Stimulated activated CD4-positive, alpha-beta T cell treated with anti-CD3 and anti-CD28 coated beads, Interleukin-2, amount 100 ng/mL, for 48 hours (primary cell): ENCODE measurements at places on chromosomes 13 and 19.

- DNase-seq, result no peak
Measured at GRCh38 chr19:48578891-48579290, 26.9 kb downstream of the SULT2B1 start.

GRCh38 chr13:43300865-43301264 is 277.5 kb downstream of the DNAJC15 start:
- no peak for DNase-seq

DNA sequence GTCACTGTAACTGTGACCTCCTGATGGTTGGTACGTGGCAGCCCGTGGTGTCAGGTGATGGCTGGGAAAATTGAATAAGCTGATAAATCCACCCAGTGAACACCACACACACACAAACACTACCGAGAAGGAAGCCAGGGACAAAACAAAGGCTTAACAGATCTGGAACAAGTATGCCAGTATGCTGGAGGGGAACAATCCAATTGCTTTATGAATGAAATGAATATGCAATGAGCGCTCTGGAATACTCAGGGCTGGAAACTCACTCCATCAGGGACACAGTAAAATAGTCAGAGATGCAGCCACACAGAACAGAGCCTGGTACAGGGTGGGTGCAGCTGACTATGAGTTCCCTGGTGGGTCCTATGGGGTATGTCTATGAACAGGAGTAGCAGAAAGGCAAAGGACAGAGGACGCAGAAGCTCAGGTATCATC is 16.7 kb downstream of the TMTC4 start:
- no peak for DNase-seq

DNA sequence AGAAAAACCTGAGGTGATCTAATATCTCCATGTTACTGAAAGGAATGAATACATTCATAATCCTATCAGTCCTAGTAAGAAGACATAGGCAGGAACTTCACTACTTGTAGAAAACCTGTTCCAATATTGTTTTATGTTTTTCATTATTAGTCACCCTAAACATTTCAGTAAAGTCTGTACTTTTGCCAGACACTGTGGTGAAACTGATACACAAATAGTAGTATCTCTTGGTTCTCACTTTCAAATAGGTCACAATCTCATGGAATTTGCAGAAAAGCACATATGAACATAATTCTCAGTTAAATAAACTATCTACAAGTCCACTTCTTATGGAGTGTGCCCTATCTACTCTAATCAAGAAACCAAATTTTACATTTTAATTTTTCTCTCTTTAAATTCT is 88.3 kb upstream of the PCDH9 start:
- DNase-seq, result no peak

DNA sequence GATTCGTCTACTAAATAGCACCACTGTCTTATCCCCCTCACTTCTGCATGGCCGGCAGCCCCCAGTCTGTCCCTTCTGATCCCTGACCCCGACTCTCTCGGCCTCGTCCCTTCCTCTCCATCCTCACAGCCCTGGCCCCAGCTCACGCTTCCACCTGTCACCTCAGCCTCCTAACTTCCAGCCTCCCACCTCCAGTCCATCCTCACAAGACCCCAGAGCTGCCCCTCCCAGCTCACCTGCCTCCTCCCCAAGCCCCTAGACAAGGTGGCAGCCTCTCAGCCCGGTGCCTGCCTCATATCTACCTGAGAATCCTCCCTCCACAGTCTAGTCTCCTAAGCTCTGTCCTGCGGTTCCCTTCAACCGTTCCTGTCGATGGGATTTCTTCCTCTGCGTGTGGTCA is 10.0 kb downstream of the KCNC3 start:
- DNase-seq, result no peak

- no peak for DNase-seq
Measured at GRCh38 chr19:1471010-1471514, 8.0 kb downstream of the C19orf25 start.

DNA sequence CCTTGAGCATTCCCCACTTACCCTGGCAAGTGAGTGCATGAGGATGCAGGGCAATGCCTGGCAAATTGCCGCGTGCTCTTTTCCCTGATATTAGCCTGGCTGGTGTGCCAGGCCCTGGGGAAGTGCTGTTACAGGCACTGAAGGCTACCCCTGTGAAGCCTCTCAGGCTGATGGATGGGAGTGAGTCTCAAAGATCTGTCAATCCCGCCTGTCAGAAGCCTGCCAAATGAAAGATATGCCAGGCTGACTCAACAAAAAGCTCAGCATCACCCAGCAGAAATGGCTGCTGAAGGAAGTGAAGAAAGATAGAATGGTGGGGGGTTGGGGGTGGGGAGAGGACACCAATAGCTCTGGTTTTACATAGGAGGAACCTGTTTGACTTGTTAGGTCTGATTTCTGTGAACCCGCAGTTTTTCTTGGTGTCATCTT is 112.1 kb downstream of the LACC1 start:
- DNase-seq, result no peak

GRCh38 chr13:95677564-95678266 is 776 bp downstream of the DNAJC3 start:
- no peak for DNase-seq

DNA sequence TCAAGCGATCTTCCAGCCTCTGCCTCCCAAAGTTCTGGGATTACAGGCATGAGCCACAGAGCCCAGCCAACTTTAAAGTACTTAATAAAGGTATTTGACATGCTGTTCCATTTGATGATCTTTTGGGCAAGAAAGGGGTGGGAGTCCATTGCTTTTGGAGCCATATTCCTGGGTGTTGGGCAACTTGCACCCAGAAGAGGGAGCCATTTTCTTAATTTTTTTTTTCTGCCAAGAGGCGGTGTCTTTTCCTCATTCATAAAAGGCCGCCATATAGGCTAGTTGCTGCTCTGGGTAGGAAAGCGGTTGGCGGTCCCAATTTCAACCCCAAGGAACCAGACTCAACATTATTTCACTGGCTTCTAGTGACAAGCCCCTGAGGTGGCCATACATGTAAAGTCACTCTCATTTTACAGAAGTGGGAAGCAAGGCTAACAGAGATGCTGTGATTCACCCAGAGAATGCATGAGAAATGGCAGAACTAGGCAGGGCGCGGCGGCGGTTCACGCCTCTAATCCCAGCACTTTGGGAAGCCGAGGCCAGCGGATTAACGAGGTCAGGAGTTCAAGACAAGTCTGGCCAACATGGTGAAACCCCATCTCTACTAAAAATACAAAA is 139.6 kb downstream of the CACNA1A start:
- DNase-seq, result no peak

- no peak for DNase-seq
Measured at GRCh38 chr13:30355384-30355699, 48.0 kb upstream of the KATNAL1 start.

GRCh38 chr13:111042661-111043226 is 72.4 kb upstream of the ARHGEF7 start:
- DNase-seq, result no peak

DNA sequence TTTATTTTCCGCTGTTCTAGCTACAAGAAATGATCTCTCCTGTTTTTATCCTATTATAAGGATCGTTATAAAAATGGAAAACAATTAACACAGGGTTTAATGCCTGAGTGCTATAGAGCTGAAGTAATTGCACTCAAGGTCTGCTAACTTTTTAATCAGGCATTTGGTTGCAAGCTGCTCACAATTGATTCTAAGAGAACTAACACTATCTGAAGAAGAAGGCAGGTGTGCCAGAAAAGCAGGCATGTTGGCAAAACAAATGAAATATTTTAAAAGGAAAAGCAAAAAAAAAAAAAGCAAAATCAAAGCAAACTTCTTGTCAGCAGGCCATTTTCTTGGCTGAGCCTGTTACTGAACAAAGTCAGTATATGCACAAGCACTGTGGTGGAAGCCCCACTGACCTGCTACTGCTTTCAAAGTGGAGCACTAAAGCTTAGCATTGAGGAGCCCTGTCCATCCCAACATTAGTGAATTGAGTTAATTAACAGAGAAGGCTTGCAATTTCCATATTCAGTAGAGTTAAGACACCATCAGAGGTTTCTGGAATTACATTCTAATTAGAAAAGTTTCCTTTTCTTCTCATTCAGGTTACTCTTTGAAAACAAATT is 574.2 kb downstream of the PCDH9 start:
- DNase-seq, result no peak

DNA sequence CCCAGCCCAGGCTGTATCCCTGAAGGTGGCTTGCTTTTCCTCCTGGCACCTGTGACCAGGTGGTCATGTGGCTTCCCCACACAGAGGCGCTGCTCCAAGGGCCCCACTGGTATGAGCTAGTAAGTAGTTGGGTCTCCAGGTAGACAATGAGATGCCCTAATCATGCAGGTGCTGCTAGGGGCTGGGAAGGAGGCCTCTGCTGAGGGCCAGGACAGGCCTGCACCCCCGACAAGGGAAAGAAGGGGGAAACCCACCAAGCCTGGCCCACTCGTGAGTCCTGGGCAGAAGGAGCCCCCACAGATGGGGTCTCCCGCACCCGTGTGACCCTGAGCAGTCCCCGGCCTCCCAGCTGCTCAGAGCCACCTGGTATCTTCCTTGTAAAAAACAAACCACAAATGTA is 13.2 kb downstream of the PEX11G start:
- DNase-seq, result no peak

- DNase-seq, result no peak
Measured at GRCh38 chr19:6754136-6754535, 13.1 kb downstream of the SH2D3A start.

GRCh38 chr13:113671066-113672001 is 4.3 kb downstream of the GRK1 start:
- no peak for DNase-seq
